ENCODE measurements at places on chromosomes 3 and 15.

DNA sequence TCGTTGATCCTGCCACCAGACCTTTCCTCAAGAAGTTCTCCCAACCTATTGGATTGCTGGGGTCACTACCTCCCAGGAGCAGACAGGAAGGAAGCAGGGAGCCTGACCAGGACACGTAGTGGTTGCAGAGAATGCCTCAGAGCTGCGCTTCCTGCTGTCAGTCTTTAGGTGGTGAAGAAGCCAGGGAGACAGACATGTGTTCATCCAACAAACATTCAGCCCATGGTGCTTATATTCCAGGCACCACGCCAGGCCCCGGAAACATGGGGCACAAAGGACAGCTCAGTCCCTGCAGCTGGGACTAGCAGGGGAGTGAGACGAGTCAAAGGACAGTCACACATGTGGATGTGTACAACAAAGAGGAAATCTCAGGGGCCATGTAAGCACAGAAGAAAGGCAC, 26.0 kb upstream of the CORO2B start:
- no peak for DNase-seq

DNA sequence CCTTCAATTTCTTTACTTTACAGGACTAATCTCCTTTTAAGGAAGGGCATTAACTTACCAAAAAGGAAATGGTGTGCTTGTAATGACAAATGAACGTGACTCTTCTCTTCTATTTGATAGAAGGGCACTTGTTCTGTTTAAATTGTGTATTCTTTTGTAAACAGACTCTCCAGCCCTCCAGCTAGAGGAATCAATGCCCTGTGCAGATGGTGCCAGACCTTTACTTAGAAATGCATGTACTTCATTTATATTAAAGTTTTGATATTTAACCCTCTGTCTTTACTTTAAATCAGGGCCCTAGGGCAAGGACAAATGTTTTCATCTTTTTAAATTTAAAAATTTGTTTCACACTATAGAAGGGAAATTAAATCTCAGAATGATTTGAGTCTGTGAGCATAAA, 355.1 kb downstream of the GBE1 start:
- no peak for DNase-seq

GRCh38 chr3:71958533-71958932, 173.6 kb upstream of the PROK2 start:
- no peak for DNase-seq

GRCh38 chr3:10561162-10561945, 56.0 kb upstream of the ATP2B2 start:
- no peak for DNase-seq

- DNase-seq: no peak
Observed at GRCh38 chr3:42080453-42080872, 10.7 kb upstream of the TRAK1 start.

DNA sequence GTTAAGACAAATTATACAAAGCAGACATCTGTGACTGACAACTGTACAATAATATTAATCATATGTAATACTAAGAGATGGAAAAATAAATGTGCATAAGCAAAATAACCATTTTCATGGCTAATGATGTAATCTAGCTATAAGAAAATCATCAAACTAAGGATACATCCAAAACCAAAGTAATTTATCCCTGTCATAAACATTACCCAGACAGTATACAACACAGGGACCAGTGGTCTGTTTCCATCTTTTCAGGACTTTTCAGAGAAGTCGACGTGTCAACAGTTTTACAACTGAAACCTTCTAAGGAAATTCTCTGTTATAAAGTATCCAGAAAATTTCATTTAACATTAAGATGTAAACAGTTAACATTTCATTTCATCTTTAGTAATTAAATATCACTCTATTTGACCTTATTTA, 11.0 kb downstream of the THBS1 start:
- DNase-seq: no peak

GRCh38 chr3:183884097-183884426, 618 bp downstream of the PARL start:
- no peak for DNase-seq

GRCh38 chr3:19148768-19149091, 420 bp downstream of the KCNH8 start:
- DNase-seq: no peak

GRCh38 chr3:23668430-23668904, 137.3 kb upstream of the UBE2E1 start:
- DNase-seq: no peak

DNA sequence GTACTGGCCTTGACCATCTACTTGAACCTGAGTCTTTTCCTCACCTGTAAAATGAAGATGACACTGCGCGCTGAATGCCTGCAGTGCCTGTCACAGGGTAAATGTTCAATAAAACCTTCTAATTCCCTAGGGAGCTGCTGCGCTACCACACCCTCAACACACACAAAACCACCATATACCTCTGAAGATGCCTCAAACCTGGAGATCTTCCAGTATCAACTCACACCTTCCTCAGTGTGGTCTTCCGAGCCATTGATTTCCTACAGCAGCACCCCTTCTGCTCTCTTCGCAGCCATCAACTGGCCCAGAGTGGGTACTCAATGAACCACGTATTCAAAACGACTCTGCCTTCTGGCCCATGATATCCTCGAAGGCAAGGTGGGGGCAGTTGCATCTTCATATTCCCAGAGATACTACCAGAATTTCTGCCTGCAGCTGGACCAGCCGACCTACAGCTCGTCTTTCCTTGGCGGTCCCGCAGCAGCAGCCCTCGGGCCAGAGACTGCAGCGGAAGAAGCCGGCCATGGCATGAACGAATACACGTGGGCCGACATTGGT, 695 bp downstream of the RPL32 start:
- peak; percentile 39 for DNase-seq

GRCh38 chr15:43250785-43251184, 15.9 kb downstream of the TGM5 start:
- DNase-seq: no peak

DNA sequence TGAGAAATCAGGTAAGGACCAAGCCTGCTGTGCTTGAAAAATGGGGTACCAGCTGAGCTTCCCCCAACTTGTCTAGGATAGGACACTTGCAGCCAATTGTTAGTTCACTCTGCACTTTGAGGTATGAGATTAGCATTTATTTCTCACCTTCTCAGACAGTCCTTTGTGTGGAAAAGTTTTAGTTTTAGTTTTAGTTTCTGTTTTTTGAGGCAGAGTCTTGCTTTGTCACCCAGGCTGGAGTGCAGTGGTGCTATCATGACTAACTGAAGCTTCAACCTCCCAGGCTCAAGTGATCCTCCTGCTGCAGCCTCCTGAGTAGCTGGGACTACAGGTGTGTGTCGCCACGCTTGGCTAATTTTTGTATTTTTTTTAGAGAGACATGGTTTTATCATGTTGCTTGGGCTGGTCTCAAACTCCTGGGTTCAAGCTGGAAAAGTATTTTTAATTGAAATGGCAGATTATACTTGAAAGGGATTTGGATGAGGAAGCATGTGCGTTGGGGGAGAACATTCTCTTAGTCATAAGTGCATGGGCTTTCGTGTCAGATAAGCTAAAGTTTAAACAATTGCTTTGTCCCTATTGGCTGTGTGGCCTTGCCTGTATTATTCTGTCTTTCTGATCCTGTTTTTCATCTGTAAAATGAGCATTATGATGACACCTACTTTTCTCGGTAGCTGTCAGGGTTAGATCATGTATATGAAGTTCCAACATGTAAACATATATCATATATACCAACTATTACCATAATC, 25.2 kb upstream of the CCK start:
- no peak for DNase-seq

DNA sequence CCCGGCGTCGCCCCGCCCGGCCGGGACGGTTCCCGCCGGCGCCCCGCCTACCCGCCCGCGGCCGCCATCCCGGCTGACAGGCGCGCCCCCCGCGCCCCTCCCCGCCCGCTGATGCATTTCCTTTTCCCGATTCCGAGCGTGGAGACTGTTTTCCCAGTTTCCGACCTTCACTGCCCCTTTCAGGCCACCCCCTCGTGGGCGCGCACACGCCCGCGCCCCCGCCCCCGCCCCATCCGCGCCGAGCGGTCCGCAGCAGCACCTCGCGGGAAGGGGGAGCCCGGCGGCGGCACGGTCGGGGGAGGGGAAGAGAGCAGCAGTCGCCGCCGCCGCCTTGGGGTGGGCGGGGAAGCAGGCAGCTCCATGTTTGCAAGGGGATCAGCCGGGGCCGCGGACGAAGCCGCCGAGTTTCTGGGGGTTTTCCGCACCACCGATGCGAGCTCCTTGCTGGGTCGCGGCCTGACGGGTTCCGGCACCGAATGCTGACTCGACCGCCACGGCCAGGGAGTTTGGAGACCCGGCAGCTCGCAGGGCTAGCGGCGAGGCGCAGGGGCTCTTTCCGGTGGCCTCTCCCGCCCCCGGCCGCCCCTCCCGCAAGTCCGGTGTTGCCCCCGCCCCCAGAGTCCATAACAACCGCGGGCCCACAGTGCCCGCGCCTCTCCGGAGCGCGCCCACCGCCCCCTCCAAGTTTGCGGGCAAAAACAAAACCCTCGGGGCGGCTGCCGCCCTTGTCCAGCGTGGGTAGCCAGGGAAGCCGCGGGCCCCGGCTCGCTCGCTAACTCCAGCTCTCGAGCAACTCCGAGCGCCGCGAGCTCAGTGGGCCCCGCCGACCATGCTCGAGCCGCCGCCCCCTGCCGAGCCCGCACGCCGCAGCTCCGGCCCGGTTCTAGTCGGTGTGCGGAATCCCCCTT, 3.2 kb upstream of the SIN3A start:
- DNase-seq: peak; percentile 85

DNA sequence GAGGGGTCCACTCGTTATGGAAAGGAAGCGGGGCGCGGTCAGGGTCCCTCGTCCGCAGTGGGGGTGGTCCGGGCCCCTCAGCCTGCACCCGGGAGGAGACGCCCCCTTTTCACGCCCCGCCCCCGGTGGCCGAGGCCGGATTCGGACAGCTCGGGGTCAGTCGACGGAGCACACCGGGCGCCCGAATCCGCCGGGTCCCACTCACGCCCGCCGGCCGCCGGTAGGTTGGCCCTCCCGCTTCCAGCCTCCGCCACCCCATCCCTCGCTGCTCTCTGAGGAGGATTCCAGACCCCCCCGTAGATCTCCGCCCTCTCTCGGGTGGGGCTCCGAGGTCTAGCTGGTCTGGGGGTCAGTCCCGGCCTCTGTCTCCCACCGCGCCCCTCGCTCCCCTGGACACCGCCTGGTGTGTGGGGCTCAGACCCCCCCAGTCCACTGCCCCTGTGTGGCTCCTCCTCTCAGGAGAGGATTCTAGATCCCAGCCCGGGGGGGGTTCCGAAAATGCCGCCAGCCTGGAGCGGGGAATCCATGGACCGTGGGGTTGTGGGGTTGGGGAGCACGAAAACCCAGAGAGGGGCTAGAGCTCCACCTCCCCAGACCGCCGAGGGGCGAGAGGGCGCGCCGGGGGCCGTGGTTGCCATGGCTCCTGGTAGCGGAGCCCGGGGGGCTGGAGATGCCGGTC, 725 bp downstream of the CHL1 start:
- no peak for DNase-seq

GRCh38 chr15:81088470-81089013, 45.5 kb upstream of the CFAP161 start:
- DNase-seq: no peak

DNA sequence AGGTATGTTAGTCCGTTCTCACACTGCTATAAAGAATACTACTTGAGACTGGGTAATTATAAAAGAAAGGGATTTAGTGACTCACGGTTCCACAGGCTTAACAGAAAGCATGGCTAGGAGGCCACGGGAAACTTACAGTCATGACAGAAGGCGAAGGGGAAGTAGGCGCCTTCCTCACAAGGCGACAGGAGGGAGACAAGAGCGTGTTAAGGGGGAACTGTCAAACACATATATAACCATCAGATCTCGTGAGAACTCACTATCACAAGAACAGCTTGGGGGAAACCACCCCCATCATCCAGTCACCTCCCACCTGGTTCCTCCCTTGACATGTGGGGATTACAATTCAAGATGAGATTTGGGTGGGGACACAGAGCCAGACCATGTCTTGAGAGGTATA, 30.4 kb downstream of the SPRED1 start:
- DNase-seq: no peak

- DNase-seq: no peak
Observed at GRCh38 chr15:32778391-32779176, 60.8 kb downstream of the GREM1 start.

DNA sequence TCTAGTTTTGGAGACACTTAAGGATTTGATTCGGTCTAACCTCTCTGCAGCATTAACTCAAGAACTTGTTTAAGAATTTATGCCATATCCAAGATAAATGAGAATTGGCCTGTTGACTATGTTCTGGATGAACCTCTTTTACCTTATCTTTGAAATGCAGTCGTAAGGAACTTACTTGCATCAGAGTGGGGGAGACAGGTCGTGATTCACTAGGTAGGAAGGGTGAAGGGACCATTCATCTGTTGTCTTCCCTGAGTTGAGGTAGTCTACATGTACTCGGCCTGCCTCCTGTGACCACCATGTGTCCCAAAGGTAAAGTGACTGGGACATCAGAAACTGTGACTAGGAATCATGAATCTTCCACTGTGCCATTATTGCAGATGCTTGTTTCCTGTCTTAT, 248.0 kb upstream of the P2RY1 start:
- DNase-seq: no peak

DNA sequence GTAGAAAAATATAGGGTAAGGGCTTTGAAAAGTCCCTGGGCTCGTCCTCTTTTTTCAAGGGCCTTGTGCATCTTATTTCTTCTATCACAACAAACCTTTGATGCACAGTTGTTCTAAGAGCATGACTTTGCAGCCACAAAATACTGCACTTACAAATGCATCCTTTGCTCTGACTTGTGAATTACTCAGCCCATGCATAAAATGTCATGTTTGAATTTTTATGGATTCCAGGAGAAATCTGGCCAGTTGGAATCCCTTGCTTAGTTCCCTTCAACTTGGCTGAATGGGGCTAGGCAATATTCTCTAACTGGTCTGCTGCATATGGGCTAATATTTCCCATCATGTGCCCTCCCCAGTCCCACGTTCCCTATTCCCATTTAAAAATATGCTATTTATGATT, 523.9 kb upstream of the RGMA start:
- no peak for DNase-seq

- no peak for DNase-seq
Observed at GRCh38 chr15:46872981-46873330, 844.3 kb upstream of the SEMA6D start.

DNA sequence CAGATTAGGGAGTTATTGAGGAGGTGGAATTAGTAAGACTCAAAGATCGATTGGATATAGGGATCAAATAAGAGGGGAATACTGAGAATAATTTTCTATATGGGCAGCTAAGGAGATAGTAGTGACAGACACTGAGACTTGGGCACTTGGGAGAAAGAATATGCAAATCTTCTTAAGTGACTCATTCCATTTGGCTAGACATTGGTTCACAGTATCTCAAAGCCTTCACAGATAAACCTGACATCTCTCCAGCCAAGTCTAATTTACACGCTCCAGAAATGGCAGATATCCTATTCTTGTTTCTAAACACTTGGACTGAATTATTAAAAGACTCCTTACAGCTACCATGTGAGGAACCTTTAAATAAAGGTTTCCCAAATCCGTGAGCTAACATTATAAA, 104.6 kb upstream of the ADAMTS9 start:
- no peak for DNase-seq

- DNase-seq: no peak
Observed at GRCh38 chr3:135987661-135988060, 22.1 kb downstream of the PPP2R3A start.
